ENCODE measurements at places on chromosomes 4 and X.

DNA sequence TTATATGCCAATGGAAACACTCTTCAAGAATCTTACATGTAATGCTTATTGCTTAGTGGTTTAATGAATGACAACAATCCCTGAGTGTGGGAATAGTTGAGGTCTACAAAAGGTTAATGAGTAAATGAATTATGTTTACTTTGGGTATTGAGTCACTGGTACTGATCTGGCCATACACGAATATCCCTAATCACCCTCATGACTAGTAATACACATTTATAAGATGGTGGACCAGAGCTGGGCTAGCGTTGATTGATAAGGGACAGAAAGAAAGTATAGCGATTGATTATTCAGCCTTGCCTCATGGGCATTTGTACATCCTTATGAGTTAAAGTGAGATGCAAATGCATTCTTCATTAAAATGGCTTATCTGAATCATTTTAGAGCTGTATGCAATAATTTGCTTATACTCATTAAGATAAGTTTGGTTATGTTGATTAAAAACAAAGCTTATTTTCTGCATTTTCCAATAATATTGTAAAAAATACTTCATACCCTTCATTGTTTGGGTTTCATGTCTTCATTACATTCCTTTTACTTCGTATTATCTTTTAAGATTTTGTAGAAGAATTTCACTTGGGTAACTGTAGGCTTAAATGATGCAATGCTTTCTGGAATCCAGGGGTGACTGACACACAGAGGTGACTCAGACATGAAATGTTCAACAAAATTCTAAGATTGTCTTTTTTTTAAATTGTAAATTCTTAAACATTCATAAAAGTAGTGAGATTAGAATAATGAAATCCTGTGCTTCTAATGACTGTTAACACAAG is 47.4 kb downstream of the FGF2 start:
- DNase-seq, result peak; percentile 99

DNA sequence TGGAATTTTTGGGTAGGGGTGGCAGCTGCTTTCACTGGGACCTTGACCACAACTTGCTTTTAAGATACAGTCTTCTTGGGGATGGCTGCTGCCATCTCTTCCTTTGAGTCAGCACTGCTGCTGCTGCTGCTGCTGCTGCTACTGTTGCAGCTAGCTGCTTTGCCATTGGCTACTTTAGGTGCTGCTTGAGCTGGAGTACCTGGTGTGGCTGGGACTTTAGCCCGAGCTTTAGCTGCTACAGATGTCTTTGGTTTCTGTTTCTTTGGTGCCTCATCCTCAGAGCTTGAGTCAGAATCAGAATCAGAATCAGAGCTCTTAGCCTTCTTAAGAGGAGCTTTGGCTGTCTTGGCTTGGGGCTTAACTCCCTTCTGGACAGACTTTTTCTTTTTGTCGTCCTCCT is 52.2 kb downstream of the FAM9B start:
- DNase-seq, result no peak

- DNase-seq, result no peak
These were observed 315.9 kb downstream of the PCDH10 start for GRCh38 chr4:133465022-133465421.

GRCh38 chrX:20267931-20268701 is 1.4 kb upstream of the RPS6KA3 start:
- DNase-seq, result no peak

- no peak for DNase-seq
These were observed 5.5 kb downstream of the SEPSECS start for GRCh38 chr4:25154594-25155265.
